ENCODE measurements at places on chromosomes 6 and 20.
A peak's percentile ranks its signal among the peaks of the same experiment; 100 is the strongest.

GRCh38 chr20:19531446-19531845 lies 226.6 kb upstream of the RIN2 start:
- DNase-seq, result no peak

DNA sequence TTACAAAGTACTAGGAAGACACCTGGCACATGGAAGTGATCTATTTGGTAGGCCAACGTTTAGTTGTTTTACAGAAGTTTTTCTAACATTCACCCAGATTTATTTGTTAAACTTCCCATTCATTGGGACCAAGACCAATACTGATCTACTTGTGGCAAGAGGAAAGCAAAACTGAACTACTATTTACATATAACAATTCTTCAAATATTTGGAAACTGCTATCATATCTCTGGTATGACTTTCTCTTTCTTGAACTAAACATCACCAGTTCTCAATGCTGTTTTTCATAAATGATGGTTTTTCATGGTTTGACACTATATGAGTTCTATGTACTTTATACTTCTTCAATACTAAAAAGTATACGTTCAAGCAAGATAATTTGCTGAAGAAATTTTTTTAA lies 189.2 kb downstream of the ASCC3 start:
- no peak for DNase-seq

GRCh38 chr6:28635547-28636158 lies 110.0 kb downstream of the GPX5 start:
- no peak for DNase-seq

- peak; percentile 57 for DNase-seq
Observed at GRCh38 chr6:136647363-136647852, 97.2 kb upstream of the MAP7 start.

DNA sequence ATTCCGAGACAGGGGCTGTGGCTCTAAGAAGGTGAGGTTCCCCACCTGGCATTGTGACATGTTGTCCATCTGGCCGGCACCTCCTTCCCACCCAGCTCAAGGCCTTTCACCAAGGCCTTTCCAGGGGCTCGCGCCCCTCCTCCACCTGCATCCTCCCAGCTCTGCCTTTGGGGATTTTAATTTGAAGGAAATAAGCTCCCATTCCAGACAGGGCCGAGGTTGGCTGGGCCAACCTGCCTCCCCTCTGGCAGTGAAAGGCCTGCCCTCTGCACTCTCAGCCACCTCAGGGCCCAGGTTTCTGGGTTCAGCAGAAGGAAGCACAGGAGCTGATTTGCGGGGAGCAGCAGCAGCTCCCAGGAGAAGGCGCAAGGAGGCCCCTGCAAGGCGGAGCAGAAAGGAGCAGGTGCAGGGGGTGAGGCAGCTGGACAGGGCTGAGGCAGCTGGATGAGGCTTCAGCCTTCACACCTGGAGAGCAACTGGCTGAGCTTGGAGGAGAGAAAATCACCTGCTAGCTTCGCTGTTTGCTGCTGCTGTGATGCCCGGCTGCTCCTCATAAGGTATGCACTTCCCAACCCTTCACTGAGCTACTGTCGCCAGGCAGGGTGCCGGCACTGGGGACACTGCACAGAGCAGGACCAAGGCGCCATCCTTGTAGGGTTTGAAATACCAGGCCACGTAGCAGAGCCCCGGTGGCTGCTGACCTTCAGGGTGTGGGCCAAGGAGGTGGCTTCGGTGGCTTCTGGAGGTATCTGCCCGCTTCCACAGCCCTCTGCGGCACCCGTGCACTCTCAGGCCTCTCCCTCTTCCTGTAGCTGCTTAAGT lies 147.0 kb downstream of the SYNDIG1 start:
- no peak for DNase-seq

DNA sequence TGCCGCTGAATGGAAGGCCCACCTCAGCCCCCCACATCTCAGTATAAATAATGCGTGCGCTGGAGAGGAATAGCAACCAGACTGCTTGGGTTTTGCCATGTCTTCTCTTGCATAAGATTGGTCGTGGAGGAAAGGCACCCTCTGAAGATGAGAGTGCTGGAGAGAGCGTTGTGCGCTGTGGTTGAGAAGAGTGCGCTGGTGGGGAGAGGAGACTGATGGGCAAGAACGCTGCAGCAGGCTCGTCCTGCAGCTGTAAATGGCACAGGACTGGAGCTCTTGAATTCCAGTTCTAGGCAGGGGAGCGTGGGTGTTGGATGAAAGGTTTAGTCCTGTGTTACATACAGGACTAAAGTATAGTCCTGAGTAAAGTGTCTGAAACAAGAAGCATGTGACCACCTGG lies 51.5 kb downstream of the RPRD1B start:
- DNase-seq, result no peak

Data from activated CD8-positive, alpha-beta memory T cell treated with anti-CD3 and anti-CD28 coated beads for 24 hours (primary cell).